ENCODE measurements at places on chromosomes 3 and 15. TPM values are rescaled to one million over a fixed set of nuclear protein-coding genes. Genes with fewer than 3 reads are reported as not detected.

The LPCAT4 gene
- total RNA-seq = 44.4 TPM

The ZBTB38 gene
- total RNA-seq = 57.6 TPM

The ITGA11 gene
- 193 TPM for total RNA-seq

The ENTPD3 gene
- total RNA-seq = 0.53 TPM

The TMEM207 gene
- not detected for total RNA-seq

The PRSS50 gene
- total RNA-seq = not detected

The STAC gene
- total RNA-seq = 7.1 TPM

DNA sequence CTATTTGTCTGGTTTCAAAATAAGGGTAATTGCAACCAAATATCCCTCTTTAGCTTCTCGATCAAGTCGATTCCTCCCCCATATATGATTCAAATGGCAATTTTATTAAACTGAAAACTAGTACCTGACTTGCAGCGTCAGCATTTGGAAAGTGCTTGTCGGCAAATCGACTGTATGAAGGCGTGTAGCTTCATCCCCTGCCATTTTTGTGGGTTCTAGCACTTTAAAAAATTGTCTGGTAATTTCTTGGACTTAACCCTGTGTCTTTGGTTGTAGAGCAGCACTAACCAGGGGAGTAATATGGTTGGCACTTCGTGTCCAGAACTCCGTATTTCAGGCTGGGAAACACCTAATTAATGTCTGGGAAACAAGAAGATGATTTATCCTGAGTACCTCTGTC is 573 bp downstream of the MME start:
- DNase-seq = no peak
- peak overlapping the region; percentile 75 for H3K4me3 ChIP-seq
- H3K27ac ChIP-seq = no peak overlapping the region
- no peaks in the 10 kb centered on the region for H3K36me3 ChIP-seq

DNA sequence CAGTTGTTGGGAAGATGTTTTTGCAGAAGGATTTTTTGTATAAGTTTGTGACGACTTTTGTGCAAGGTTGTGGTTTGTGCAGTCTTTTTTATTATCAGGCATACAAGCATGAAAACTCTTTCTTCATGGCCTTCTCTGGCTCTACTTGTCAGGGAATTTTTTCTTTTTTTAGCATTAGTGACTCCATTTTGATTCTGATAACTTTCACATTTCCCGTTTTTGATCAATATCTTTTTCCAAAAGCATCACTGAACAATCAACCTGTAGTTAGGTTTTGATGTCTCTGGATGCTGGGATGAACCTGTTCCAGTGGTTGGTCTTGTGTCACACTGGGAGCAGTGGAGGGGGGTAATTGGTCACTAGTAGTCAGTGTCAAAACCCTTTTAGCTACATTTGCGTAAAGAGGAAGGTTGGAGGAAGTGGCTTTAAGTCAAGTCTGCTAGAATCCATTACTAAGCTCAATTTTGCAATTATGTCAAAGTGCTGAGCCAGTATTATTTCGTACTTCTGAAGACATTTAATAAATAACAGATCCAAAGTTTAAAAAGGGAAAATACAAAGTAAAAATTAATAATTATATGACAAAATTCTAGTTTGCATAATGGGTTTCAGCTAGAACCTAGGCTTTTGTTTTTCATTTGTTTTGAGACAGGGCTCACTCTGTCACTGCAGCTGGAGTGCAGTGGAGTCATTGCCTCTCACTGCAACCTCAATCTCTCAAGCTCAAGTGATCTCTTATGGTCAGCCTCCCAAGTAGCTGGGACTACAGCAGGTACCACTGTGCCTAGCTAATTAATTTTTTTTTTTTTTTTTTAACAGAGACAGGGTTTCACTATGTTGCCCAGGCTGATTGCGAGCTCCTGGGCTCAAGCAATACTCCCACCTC is 18.8 kb upstream of the CFAP161 start:
- no peak overlapping the region for H3K4me3 ChIP-seq
- H3K27me3 ChIP-seq = peaks cover 31% of the 10 kb centered on the region
- H3K27ac ChIP-seq = no peak overlapping the region
- no peaks in the 10 kb centered on the region for H3K4me1 ChIP-seq
- H3K36me3 ChIP-seq = no peaks in the 10 kb centered on the region

GRCh38 chr3:100245136-100245535 is 15.7 kb upstream of the TBC1D23 start:
- peaks cover 11% of the 10 kb centered on the region for H3K4me1 ChIP-seq
- H3K36me3 ChIP-seq = no peaks in the 10 kb centered on the region
- H3K27ac ChIP-seq = peak overlapping the region; percentile 23
- DNase-seq = peak; percentile 71

DNA sequence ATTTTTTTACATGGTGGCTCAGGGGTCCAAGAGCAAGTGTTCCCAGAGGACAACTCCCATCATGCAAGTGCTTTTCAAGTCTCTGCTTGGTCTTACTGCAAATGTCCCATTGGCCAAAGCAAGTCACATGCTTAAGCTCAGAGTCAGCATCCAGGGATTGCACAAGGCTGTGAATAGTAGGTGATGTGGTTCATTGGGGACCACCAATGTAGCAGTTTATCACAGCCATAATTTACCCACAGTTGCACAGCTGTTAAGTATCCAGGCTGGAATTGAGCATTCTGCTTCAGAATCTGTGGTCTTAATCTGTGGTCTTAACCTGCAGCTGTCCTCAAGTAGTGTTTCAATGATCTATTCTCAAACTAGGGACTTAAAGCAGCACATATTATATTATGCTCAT is 71.4 kb upstream of the PLCL2 start:
- H3K4me1 ChIP-seq = no peaks in the 10 kb centered on the region
- no peak overlapping the region for H3K27ac ChIP-seq
- H3K27me3 ChIP-seq = no peaks in the 10 kb centered on the region
- DNase-seq = no peak
- no peak overlapping the region for H3K4me3 ChIP-seq

DNA sequence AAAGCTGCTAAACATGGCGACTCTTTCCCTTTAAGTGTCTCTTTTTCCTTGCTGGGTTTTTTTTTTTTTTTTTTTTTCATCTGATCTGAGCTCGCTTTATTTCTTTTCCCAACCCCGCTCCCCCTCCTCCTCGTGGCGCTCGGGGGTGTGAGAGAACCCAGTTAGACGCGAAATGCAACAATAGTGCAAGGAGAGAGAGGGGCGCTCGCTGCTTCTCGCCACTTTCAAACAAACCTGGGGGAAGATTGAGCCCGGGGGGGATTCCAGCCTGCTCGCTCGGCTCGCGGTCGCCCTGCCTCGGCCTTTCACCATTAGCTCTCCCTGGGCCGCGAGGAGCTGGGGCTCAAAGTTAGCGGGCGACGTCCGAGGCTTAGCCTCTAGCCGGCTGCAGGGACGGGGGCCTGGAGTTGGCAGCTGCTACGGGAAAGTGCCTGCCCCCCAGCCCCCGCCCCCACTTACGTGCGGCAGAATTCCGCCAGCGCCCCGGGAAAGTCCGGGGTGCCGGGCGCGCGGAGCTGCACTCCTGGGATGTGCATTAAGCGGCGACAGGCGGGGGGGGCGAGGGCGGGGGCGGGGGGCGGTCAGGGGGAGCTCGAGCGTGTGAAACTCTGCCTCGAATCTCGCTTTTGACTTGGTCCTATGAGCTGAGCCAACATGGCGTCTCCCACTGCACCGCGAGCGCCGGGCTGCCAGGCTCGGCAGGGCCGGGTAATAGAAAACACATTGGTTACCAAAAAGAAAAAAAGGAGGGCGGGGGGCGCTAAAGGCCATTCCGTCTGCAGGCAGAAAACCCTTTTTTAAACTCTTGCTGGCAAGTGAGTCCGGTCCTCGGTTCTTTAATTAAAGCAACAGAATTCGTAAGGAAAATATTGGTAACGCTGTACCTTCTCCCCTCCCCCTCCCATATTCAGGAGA is 10.4 kb downstream of the NR2F2 start:
- peaks cover 42% of the 10 kb centered on the region for H3K36me3 ChIP-seq
- H3K27me3 ChIP-seq = no peaks in the 10 kb centered on the region
- peak overlapping the region; percentile 99 for H3K4me3 ChIP-seq
- peaks cover 45% of the 10 kb centered on the region for H3K4me1 ChIP-seq

- no peak overlapping the region for H3K27ac ChIP-seq
- peaks cover 16% of the 10 kb centered on the region for H3K4me1 ChIP-seq
- H3K27me3 ChIP-seq = no peaks in the 10 kb centered on the region
- peaks cover 4% of the 10 kb centered on the region for H3K36me3 ChIP-seq
- no peak for DNase-seq
Measured at GRCh38 chr15:41797201-41797944, 23.1 kb downstream of the MAPKBP1 start.

- H3K27ac ChIP-seq = peak overlapping the region; percentile 62
- peak; percentile 94 for DNase-seq
- no peaks in the 10 kb centered on the region for H3K27me3 ChIP-seq
- H3K4me1 ChIP-seq = peaks cover 38% of the 10 kb centered on the region
Measured at GRCh38 chr3:42096796-42097565, 5.8 kb downstream of the TRAK1 start.

- no peaks in the 10 kb centered on the region for H3K36me3 ChIP-seq
- no peak overlapping the region for H3K4me3 ChIP-seq
- no peaks in the 10 kb centered on the region for H3K4me1 ChIP-seq
- no peak for DNase-seq
- H3K27me3 ChIP-seq = no peaks in the 10 kb centered on the region
Measured at GRCh38 chr3:145678401-145678800, 482.6 kb downstream of the PLOD2 start.

DNA sequence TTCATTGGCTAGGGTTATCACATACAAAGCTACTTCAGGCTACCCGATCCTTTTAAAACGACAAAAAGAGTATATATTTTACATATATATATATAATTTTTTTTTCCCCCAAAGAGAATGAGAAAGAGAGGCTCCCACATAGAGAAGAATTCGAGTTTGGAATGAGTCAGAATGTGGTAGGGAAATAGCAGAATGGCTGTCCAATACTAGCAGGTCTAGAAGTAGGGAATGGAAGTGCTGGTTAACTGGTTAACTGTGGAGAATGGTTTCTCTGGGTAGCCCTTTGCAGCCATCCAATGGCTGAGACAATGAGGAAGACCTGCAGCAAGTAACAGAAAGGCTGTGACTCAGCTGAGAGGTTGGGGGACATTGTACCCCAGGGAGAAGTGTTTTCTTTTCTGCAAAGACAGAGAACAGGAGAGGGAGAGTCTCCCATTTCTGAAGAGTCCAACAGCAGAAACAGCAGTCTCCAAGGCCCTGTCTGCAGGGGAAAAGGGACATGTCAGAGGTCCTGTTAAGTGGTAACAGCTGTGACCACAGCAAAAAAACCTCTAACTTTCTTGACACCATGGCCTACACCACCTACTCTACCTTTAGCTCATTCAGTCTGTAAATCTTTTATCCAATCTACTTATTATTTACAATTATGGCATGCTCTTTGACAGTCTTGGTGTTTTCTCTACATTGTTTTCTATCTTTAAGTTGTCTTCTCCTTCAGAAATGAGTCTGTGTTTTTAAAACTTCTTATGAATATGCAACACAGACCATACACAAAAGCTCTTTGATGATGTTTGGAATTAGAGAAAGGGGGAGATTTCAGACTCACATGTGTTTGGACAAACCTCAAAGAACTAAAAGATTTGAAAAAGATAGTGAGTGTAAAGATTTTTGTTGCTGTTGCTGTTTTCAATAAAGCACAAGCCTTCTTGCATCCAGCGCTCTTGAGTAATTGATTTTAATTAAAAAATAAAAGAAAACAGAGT is 116.1 kb upstream of the SLC7A14 start:
- H3K27me3 ChIP-seq = no peaks in the 10 kb centered on the region
- peak overlapping the region; percentile 68 for H3K27ac ChIP-seq

GRCh38 chr15:70037292-70037640 is 60.5 kb downstream of the TLE3 start:
- no peaks in the 10 kb centered on the region for H3K36me3 ChIP-seq
- no peak overlapping the region for H3K27ac ChIP-seq
- no peak overlapping the region for H3K4me3 ChIP-seq
- peaks cover 10% of the 10 kb centered on the region for H3K4me1 ChIP-seq
- no peak for DNase-seq

GRCh38 chr3:150023239-150023636 is 52.5 kb upstream of the PFN2 start:
- H3K27me3 ChIP-seq = no peaks in the 10 kb centered on the region
- no peak for DNase-seq
- H3K4me3 ChIP-seq = no peak overlapping the region
- peaks cover 18% of the 10 kb centered on the region for H3K4me1 ChIP-seq
- no peaks in the 10 kb centered on the region for H3K36me3 ChIP-seq

GRCh38 chr3:11903047-11903446 is 56.4 kb upstream of the TAMM41 start:
- no peaks in the 10 kb centered on the region for H3K36me3 ChIP-seq
- H3K4me3 ChIP-seq = no peak overlapping the region
- no peaks in the 10 kb centered on the region for H3K4me1 ChIP-seq
- H3K27me3 ChIP-seq = no peaks in the 10 kb centered on the region
- DNase-seq = no peak

DNA sequence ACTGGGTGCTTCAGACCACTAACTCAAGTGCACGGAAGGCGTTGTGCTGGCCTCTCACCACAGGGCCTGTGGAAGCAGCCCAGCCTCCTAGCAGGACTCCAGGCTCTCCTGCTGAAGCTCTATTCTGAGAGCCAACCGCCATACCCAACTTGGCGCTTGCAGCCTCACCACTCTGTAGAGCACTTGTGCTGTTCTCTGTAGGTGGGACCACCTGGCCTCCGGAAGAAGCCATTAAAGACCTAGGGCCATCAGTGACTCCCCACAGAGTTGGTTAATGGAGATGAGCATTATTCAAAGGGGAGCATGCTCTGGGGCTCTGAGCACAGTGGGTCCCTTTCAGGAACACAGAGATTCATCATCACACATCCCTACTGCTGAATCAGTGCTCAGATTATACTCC is 50.9 kb downstream of the C3orf85 start:
- no peaks in the 10 kb centered on the region for H3K4me1 ChIP-seq
- no peaks in the 10 kb centered on the region for H3K36me3 ChIP-seq
- no peaks in the 10 kb centered on the region for H3K27me3 ChIP-seq
- DNase-seq = no peak
- no peak overlapping the region for H3K27ac ChIP-seq
- no peak overlapping the region for H3K4me3 ChIP-seq

Measured in astrocyte (in vitro differentiated cells and primary cell).